DMS 273 treated with DMSO at 0.1 percent for 48 hours (cell line): ENCODE measurements at places on chromosomes 4 and X.
A peak's percentile ranks its signal among the peaks of the same experiment; 100 is the strongest.

GRCh38 chrX:30888526-30889146, 418 bp downstream of the TAB3 start:
- DNase-seq: no peak

DNA sequence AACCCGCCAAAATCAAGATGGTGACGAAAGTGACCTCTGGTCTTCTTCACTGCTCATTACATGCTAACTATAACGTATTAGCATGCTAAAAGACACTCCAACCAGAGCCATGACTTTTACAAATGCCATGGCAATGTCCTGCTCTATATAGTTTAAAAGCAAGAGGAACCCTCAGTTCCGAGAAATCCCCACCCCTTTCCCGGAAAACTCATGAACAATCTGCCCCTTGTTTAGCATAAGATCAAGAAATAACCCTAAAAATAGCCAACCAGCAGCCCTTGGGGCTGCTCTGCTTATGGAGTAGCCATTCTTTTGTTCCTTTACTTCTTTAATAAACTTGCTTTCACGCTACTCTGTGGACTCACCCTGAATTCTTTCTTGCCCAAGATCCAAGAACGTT, 463.5 kb upstream of the FAM241A start:
- DNase-seq: no peak

DNA sequence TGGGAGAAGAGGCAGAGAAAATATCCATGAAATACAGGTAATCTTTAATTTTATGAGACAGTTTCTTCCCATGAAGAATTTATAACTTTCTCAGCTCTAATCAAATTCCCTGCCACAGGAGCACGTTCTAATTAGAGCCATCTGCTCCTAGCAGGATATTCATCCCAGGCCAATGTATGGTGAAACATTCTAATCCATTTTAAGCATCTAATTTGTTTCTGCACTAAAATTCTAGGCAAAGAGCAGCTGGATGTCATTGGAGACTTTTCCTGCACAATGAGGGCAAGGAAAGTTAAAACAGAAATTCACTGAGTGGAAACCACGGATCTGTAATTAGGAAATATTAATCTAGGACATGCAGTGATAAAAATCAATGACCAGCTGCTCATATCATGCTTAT, 107.7 kb upstream of the ZFP42 start:
- peak; percentile 42 for DNase-seq

DNA sequence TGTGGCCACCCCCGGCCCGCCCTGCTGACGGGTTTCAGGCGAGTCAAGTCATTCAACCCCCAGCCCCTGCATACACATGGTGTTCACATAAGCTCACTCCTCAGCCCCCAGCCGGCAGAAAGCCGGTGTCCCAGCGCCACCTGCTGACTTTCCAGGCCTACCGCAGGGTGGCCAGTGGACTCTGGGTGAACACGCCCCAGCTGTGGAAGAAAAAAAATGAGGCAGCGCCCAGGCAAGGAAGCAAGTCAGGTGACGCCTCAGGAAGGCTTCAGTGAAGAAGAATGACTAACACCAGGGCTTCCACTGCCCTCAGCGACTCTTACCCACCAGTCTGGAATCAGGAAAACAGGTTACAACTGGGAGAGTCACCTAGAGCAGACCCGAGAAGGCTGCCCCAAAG, 15.8 kb downstream of the BCAP31 start:
- DNase-seq: peak; percentile 47

- no peak for DNase-seq
Observed at GRCh38 chr4:91751961-91752360, 551.8 kb upstream of the GRID2 start.

GRCh38 chr4:139054791-139055505, 39.4 kb downstream of the NOCT start:
- no peak for DNase-seq

GRCh38 chrX:39550795-39551361, 546.9 kb downstream of the BCOR start:
- no peak for DNase-seq

- no peak for DNase-seq
Observed at GRCh38 chrX:63470506-63470905, 119.4 kb upstream of the SPIN4 start.

DNA sequence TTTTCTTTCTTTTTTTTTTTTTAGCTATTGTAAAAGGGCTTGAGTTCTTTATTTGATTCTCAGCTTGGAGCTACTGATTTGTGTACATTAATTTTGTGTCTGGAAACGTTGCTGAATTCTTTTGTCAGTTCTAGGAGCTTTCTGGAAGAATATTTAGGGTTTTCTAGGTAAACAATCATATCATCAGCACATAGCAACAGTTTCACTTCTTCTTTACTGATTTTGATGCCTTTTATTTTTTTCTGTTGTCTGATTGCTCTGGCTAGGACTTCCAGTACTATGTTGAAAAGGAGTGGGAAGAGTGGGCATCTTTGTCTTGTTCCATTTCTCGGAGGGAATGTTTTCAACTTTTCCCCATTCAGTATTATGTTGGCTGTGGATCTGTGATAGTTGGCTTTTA, 292.2 kb downstream of the GABRG1 start:
- DNase-seq: no peak

DNA sequence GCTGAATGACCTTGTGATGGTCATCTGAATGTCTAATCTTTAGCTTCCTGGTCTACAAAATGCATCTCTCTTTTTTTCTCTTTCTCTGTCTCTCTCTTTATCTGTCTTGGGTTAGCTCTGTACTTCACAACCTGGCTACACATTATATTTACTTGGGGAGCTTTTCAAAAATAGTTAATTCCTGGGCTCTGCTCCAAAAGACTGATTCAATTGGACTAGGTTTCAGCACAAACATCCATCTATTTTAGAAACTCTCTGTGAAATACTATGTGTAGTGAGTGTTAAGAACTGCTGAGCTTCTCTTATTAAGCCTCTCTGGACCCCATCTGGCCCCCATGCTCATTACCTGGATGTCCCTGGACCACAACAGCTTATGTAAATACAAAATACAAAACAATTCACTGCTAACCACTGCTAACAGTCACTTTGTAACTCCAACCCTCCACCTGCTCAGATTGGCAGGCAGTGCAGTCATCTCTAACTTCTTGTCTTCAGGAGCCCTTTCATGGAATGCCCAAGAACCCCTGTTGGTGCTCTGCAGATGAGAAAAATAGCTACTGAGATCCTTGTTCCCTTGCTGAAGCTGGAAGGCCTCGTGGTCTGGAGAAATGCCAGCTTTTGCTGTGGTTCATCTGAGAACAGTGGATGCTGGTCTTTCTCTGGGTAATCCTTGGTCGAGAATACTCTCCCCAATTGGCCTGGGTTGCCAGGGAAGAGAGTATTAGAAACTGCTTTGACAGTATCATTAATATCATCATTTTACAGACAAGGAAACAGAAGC, 14.8 kb upstream of the BOD1L1 start:
- no peak for DNase-seq

GRCh38 chrX:81202456-81202819, 536 bp downstream of the SH3BGRL start:
- no peak for DNase-seq

- DNase-seq: no peak
Observed at GRCh38 chr4:172411149-172411548, 597.9 kb downstream of the GALNTL6 start.

DNA sequence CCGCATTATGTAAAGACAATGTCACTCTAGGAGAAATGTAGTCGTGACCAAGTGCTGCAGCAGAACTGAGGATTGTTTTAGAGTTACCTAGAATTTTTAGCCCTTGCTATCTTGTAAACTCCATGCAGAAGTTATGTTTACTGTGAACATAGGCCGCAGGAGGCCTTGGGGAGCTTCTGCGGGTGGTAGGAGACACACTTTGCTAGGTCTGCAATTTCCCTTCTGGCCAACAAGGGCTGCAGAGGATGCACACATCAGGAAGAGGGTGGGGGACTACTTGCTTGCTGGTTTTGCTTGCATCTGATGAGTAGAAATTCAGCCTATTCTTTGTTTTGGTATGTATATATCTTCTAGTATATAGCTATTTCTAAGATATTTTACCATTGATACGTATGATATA, 23.1 kb downstream of the BANK1 start:
- DNase-seq: no peak

GRCh38 chrX:130267956-130268448, 697 bp downstream of the ZNF280C start:
- no peak for DNase-seq

DNA sequence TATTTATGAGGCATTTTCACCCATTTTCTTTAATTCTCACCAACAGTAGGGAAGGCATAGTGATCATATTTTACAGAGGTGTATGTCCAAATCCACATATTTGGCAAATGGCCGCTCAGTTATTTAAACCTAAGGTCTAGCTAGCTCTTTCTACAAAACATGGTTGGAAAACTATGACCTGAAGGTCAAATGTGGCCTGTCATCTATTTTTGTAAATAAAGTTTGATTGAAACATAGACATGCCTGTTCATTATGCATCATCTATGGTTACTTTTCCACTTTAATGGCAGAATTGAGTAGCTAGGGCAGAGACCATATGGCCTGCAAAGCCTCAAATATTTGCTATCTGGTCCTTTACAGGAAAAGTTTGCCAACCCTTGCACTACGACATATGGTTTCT, 44.2 kb downstream of the GBA3 start:
- DNase-seq: no peak

GRCh38 chr4:136805617-136806016, 726.7 kb downstream of the PCDH18 start:
- no peak for DNase-seq

- no peak for DNase-seq
Observed at GRCh38 chrX:14690553-14690952, 161.2 kb downstream of the GLRA2 start.

DNA sequence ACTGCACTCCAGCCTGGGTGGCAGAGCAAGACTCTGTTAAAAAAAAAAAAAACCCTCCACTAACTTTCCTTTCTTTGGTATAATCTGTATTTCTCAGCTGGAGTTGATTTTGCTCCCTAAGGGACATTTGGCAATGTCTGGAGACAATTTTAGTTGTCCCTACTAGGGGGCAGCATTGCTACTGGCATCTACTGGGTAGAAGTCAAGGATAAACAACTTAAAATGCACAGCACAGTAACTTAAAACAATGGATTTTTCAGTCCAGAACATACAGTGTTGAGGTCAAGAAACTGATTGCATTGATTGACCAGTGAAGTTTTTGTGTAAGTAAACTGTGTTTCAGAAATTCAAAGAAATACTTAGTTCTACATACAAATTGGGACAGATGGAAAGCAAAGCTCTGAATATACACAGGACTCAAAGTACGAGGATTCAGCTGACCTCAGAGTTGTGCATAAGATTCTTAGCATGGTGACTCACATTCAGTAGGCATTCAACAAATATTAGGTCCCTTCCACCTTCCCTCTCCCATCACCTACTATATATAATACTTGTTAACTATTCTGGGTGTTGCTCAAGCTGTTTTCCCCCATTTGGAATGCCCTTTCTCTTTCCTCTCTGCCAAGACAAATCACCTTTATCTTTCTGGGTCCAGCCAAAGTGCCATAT, 8.8 kb downstream of the DDX53 start:
- DNase-seq: peak; percentile 1

DNA sequence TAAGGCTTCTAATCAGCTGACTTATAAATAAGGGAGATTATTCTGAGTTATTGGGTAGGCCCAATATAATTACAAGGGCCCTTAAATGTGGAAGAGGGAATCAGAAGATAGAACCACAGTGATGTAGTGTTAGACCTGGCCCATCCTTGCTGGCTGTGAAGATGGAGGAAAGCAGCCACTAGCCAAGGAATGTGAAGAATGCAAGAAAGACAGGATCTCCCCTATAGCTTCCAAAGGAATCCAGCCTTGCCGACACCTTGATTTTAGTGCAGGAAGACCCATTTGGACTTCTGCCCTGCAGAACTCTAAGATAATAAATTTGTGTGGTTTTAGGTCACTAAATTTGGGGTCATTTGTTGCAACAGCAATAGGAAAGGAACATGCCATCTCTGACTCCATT, 150.6 kb downstream of the SPATA18 start:
- no peak for DNase-seq

GRCh38 chr4:142355421-142355930, 490.6 kb downstream of the INPP4B start:
- DNase-seq: no peak

GRCh38 chr4:152860046-152860445, 76.1 kb upstream of the FHDC1 start:
- DNase-seq: no peak

DNA sequence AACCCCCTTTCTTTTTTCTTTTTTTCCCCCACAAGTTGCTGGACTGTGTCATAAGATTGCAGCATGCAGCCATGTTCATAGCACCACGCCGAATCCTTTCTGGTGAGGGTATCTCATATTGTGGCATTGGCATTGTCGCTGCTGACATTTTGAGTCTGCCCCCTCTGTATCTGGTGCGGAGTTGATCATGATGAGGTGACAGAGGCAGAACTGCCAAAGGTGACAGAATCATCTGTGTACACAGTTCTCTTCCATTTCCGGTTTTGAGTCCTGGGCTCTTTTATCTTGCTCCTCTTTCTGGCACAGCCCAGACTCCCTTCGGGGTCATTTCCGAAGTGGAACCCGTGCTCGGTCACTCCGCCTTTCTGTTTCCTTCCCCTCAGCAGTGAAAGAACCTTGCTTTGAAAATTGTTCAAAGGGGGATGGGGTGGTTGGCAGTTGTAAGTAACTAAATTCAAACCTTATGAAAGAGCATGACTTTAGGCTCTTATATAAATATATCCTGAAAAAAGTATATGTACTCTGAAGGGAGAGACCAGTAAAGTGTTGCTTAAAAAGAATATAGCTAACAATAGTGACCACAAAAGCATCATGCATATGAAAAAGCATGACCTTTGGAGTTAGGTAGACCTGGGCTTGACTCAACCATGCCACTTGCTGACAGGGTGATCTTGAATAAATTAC, 55.0 kb upstream of the BMP2K start:
- DNase-seq: no peak

DNA sequence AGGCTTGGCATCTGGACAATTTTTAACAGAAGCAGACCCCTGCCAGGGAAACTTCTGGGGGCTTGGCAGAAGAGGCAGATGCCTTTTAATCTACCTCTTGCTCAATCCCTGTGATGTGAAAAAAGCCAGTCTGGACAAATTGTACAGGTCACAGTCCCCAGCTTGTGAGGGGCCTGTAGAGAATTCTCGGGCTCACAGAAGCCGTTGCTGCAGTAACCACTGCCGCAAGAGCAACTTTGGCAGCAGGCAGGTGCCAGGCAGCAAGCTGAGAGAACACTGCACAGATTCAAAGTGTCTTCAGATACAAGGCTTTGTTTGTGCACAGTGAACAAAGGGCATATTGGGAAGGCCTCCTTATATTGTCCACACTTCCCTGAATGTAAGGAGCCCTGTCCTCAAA, 11.7 kb downstream of the GPKOW start:
- no peak for DNase-seq
